ENCODE measurements at places on chromosomes 2 and 18. TPM values are rescaled to one million over a fixed set of nuclear protein-coding genes. Genes with fewer than 3 reads are reported as not detected.

G6PC2 gene
- total RNA-seq = not detected

PRSS56 gene
- not detected for total RNA-seq

UXS1 gene
- 51.0 TPM for total RNA-seq

CCDC102B gene
- 1.4 TPM for total RNA-seq

AP1S3 gene
- 2.3 TPM for total RNA-seq

KLHL29 gene
- 2.6 TPM for total RNA-seq

MDH1B gene
- total RNA-seq = 0.53 TPM

C1GALT1C1L gene
- total RNA-seq = 0.86 TPM

MC5R gene
- total RNA-seq = not detected

WDR54 gene
- total RNA-seq = 54.2 TPM

PECR gene
- 12.2 TPM for total RNA-seq

ST3GAL5 gene
- 6.3 TPM for total RNA-seq

SERPINB2 gene
- not detected for total RNA-seq

TMEM178A gene
- total RNA-seq = not detected

ABHD1 gene
- total RNA-seq = not detected

WDR7 gene
- total RNA-seq = 23.6 TPM

PAIP2B gene
- total RNA-seq = 0.86 TPM

PLB1 gene
- 1.9 TPM for total RNA-seq

ASB18 gene
- total RNA-seq = not detected

RUFY4 gene
- total RNA-seq = not detected

B3GNT7 gene
- not detected for total RNA-seq

HOXD12 gene
- total RNA-seq = not detected

CIB4 gene
- not detected for total RNA-seq

FAM161A gene
- total RNA-seq = 1.2 TPM

CTNNA2 gene
- not detected for total RNA-seq

MOGAT1 gene
- not detected for total RNA-seq

FEV gene
- not detected for total RNA-seq

HRH4 gene
- not detected for total RNA-seq

ITGB6 gene
- not detected for total RNA-seq

CYRIA gene
- 3.0 TPM for total RNA-seq

ZNF396 gene
- 0.89 TPM for total RNA-seq

ACADL gene
- not detected for total RNA-seq

TOGARAM2 gene
- total RNA-seq = 0.53 TPM
